ENCODE measurements at places on chromosomes 13 and 19.
A peak's percentile ranks its signal among the peaks of the same experiment; 100 is the strongest.

DNA sequence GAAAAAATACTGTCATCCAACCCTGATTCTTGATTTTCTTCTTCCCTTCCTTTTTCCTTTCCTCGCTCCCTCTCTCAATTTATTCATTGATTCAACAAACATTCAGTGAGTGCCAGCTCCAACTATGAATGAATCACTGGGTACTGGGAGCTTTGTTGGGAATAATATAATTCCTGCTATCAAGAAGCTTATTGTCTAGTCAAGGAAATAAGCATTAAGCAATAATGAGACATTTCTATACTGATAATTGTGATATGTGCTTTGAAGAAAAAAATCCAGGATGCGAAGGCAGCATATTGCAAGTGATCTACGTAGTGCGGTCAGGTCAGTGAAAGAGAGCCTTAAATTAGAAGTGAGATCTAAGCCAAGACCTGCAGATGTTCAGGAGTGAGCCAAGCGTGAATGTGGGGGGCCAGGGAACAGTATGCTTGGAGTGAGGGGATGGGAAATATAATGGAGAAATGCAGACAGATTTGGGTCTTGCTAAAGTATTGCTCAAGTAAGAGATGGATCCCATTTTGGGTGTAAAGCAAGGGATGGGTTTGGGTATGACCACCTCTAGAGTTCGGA, 253.5 kb downstream of the LHFPL6 start:
- peaks cover 27% of the 10 kb centered on the region for H3K4me1 ChIP-seq
- H3K36me3 ChIP-seq = no peaks in the 10 kb centered on the region
- no peaks in the 10 kb centered on the region for H3K27me3 ChIP-seq
- H3K27ac ChIP-seq = no peak overlapping the region
- no peak overlapping the region for H3K4me3 ChIP-seq

DNA sequence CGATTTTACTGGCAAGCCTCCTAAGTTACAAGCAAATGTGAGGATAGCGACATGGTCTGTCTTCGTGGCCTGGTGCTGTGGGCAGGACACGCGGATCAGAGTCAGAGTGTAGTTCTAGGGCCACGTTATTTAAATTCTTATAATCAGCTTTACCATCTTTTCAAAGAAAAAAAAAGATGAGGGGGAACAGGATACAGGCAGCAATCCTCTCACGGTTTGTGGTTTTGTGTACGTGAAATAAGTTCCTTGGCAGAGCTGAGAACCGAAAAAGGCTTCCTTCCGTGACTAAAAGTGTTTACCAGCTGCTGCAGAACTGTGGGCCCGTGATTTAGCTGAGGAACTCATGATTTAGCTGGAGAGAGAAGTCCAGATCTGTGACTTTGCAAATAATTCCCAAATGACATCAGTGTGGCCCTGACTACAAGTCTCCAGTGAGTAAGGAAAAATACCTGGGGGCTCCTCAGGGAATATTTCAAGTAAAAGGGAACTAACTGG, 27.2 kb downstream of the RCBTB2 start:
- no peak overlapping the region for H3K4me3 ChIP-seq
- H3K4me1 ChIP-seq = peaks cover 5% of the 10 kb centered on the region
- no peak for DNase-seq
- no peaks in the 10 kb centered on the region for H3K27me3 ChIP-seq
- H3K27ac ChIP-seq = no peak overlapping the region
- peaks cover 3% of the 10 kb centered on the region for H3K36me3 ChIP-seq

- no peaks in the 10 kb centered on the region for H3K4me1 ChIP-seq
- no peaks in the 10 kb centered on the region for H3K36me3 ChIP-seq
- no peak overlapping the region for H3K4me3 ChIP-seq
- DNase-seq = no peak
- H3K27me3 ChIP-seq = no peaks in the 10 kb centered on the region
These were observed 82.4 kb upstream of the SGCG start for GRCh38 chr13:23098161-23098907.

- H3K27ac ChIP-seq = no peak overlapping the region
- H3K27me3 ChIP-seq = peaks cover 8% of the 10 kb centered on the region
- peaks cover 4% of the 10 kb centered on the region for H3K4me1 ChIP-seq
- no peak overlapping the region for H3K4me3 ChIP-seq
- DNase-seq = no peak
These were observed 4.3 kb downstream of the N4BP2L1 start for GRCh38 chr13:32423592-32423991.

DNA sequence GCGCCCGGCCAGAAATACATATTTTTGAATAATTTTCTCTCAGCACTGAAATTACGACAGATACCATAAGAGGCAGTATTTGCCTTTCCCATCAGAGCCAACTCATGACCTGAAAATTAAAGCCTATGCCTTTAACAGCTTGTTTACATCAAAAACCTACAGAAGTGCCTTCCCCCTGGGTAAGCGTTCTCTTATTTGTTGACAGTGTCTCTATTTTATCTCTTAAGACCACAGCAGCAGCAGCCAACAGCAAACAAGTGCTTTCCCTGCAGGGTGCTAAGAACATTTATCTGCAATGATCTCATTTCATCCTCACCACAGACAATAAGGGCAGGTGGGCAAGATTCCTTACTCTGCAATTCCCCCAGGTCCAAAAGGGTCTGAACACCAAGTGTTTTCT, 6.0 kb downstream of the AKAP8L start:
- no peaks in the 10 kb centered on the region for H3K27me3 ChIP-seq
- peaks cover 16% of the 10 kb centered on the region for H3K36me3 ChIP-seq
- DNase-seq = no peak

GRCh38 chr13:22256111-22256639, 585.3 kb downstream of the FGF9 start:
- no peaks in the 10 kb centered on the region for H3K4me1 ChIP-seq
- H3K27me3 ChIP-seq = no peaks in the 10 kb centered on the region
- DNase-seq = no peak
- H3K36me3 ChIP-seq = no peaks in the 10 kb centered on the region

GRCh38 chr13:95444006-95444730, 108.4 kb upstream of the CLDN10 start:
- H3K4me3 ChIP-seq = no peak overlapping the region
- H3K27ac ChIP-seq = no peak overlapping the region
- H3K36me3 ChIP-seq = no peaks in the 10 kb centered on the region
- no peaks in the 10 kb centered on the region for H3K27me3 ChIP-seq
- H3K4me1 ChIP-seq = no peaks in the 10 kb centered on the region
- DNase-seq = no peak

- DNase-seq = peak; percentile 52
- no peaks in the 10 kb centered on the region for H3K4me1 ChIP-seq
- no peaks in the 10 kb centered on the region for H3K36me3 ChIP-seq
- H3K27me3 ChIP-seq = peaks cover 34% of the 10 kb centered on the region
These were observed 1.6 kb downstream of the MYH14 start for GRCh38 chr19:50204811-50205675.
